ENCODE measurements at places on chromosomes 5 and 9.

DNA sequence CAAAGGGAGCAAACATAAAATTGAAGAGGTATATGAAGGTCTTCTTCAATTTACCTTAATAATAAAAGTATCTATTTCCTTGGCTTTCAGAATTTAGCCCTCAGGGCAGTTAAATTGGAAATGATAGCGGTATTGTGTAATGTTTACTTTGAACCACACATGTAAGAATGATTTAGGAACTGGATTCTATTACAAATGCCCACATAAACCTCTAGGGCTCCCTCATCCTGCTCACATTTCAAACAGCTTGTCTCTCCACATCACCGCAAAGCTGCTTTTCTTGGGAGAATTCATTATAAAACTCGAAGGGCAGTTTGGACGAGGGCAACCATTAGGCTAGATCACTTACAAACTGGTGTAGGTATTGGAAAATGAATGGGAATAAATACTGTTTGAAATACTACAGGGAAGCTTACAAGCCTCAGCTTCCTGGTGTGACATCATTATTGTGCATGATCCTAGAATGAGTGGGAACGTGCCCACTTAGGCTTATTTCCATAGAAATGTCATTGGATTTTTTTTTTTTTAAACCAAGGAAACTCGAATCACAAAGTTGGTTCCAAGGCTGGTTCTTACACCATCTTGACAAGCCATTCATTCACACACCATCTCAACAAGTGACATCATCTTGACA is 47.3 kb downstream of the MTRR start:
- DNase-seq = no peak

DNA sequence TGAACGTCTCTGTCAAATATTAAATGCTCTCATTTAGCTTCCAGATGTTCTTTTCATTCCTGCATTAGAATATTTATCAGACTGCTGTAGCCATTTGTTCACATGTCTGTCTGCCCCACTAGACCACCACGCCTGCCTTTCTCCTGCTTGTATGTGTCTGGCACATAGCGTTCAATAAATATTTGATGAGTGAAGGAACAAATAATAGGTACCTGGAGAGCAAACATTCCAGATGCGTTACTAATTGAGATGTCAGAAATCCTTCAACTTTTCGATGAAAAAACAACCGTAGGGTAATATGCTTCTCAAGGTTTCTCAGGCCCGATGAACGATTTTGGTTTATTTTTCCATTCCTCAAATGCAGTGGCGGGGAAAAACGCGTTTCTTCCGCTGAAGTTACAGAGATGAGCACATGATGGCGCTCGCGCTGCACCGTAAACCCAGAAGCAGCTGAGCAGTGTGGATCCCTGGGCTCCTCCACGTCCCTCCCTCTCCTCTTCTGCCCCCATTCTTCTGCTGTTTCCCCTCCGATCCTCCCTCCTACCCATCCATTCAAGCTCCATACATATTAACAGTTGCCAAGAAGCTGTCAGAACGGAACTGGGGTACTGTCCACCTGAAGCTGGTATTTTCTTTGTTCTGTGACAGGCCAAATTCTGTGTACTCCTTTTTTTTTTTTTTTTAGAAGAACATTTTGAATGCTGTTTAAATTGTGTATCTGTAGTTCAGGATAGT is 245.4 kb downstream of the MPDZ start:
- DNase-seq = no peak

- DNase-seq = no peak
Observed at GRCh38 chr9:33137781-33138264, 29.3 kb downstream of the B4GALT1 start.

DNA sequence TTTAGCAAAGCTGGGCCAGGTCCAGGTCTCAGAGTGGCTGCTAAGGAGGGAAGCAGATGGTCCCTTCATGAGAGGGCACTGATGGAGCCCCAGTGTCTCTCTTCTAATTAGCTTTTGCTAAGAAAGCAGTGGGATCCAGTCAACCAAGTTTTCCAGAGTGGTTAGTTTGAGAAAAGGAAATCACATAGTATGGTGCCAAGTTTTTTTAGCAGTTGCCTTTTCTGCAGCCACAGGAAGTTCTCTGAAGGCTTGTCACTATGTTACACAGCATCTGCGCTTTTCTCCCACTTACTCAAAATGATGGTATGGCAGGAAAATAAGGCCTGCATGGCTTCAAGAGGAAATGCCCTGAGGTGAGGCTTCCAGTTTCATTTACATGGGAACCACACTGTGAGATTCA is 331.5 kb upstream of the ZNF462 start:
- DNase-seq = no peak

- DNase-seq = no peak
Observed at GRCh38 chr9:19720377-19720776, 68.5 kb downstream of the SLC24A2 start.

GRCh38 chr9:89666364-89666763 is 61.6 kb downstream of the GADD45G start:
- no peak for DNase-seq

DNA sequence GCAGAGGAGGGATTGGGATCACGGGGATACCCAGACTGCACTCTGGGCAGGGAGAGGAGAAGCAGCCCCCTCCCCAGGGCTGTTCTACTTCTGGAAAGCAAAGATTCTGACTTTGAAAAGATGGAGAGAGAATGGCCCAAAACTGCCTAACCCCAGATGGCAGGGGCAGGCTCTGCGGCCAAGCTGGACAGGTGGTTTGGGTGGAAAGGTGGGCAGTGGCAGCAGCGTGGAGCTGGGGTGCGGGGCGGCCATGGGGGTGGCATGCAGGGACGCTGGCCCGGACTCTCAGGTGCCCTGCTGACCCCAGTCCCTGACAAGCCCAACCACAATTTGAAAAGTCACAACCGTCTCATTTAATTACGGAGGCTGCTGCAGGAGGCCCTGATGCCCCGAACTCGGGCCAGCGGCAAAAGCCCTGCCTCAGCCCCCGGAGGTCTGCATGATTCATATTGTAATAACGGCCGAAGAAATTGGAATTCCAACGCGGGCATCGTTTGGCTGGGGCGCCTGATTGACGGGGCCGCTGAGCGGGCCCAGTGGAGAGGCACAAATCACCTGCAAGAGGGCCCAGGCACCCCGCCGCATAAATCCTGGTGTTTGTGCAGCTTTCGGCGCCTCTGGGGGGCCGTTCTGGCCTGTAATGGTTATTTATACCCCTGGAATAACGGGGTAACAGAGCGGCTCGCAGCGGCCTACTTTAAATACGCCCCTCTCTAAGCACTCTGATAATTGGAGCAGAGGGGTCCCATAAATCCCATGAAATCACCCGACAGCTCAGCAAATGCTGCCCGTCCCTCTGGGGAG is 41.8 kb upstream of the FCN2 start:
- no peak for DNase-seq

- no peak for DNase-seq
Observed at GRCh38 chr5:9716838-9717281, 86.7 kb upstream of the TAS2R1 start.

- no peak for DNase-seq
Observed at GRCh38 chr5:150130493-150130922, 25.1 kb downstream of the PDGFRB start.

DNA sequence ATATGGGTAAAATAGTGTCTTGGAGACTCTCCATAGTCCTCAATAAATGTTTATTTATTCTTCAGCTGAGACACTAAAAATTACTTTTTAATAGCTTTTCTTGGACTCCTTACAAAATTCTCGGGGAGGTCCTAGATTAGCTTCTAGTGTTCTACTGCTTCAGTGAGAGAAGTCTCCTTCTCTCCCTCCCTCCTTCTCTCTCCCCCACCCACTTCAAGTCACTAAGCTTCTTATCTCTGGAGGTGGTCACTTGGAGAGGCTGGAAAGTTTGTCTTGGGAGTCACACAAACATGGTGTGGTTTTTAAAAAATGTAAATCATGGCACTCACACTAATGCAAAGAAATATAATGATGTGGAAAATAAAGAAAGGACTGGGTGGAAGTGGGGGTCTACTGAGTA is 64.1 kb downstream of the SEMA6A start:
- no peak for DNase-seq

DNA sequence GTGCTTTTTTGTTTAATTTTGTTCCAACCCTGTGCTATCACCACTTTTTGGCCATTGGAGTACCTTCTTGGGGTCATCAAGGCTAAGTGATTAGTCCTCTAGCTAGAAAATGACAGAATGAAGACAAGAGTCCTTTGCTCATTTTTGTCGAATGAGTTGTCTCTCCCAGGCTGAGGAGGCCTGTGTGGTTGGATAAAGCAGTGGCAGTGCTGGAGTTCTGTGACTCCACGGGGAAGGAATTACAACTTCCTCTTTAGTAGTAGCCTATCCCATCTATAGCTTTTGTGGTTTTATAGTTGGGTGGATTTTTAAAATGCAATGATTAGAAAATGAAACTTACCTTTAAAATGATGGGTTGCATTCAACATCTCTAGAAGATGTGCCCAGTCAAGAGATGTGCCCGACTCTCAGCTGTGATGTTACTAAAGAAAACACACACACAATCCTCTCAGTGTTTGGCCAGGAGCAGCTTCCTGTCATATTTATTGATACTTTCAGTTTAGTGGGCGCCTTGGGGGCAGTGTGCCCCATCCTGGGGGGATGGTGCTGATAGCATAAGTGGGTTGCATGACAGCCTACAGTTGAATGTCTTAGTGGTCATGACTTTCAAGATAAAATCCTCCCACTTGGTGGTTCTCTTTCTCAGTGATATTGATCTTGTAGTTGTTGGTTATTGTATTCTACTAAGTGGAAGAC is 11.9 kb downstream of the OTULINL start:
- no peak for DNase-seq

DNA sequence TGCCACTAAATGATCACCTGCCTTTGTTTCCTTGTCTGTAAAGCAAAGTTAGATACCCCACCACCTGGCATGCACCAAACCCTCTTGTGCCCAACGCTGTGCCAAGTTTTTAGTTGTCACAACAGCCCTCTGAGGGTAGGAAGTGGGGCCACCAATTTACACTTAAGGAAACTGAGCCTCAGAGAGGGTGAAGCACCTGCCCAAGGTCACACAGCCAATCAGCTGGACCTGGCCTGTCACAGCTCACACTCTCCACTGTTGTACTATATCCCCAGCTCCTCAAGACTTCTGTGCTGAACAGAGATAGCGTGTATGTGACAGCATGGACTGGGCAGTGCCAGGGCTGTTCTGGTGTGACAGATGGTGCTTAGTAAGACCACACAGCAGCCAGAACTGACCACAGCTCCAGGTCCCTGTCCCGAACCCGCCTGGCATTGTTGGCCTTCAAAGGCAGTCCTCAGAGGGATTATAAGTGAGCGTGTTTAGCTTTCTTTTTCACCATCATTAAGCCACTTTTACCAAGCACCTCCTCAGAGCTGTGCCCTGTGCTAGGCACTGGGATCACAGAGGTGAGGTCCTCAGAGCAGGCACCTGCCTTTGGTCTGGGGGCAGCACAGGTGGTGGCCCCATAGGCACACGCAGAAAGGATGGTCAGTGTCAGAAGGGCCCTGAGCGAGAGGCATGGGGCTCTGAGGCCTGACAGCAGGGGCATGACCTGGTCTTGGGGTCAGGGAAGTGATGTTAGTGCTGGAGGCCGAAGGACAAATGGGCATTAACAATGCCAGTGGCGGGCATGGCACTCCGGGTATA is 71.1 kb downstream of the COL27A1 start:
- no peak for DNase-seq

DNA sequence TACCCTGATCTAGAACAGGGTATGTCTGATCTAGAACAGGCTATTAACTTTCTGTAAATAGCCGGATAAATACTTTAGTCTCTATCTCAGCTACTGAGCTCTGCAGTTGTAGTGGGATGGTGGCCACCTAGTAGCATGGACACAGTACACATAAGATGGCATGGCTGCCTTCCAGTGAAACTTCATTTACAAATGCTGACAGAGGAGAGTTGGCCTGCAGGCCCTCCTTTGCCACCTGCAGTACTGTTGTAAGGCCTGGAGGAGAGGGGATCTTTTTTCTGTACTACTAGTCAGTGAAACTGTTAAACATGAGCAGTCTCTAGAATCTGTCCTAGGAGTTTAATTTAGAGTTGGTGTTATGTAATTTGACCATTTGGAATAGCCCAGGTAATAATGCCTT is 86.0 kb downstream of the TRIO start:
- DNase-seq = no peak

DNA sequence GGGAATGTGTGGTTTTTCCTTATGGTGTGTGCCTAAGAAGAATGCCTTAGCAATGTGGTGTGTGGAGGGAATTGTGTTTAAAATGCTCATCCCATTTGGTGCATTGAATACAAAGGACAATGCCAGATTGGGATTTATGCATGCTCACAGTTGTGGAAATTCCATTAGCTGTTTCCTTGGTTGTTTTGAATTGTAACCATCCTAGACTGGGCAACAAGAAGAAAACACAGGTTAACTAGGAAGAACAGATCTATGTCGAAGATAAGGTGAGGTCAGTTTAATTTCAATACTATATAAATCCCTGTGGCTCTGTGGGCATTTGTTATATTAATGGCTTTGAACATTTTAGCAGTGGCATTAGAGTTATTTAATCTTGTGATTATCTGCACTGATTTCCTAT is 266.8 kb downstream of the MAT2B start:
- DNase-seq = no peak

- no peak for DNase-seq
Observed at GRCh38 chr5:82521431-82522051, 243.4 kb upstream of the RPS23 start.

DNA sequence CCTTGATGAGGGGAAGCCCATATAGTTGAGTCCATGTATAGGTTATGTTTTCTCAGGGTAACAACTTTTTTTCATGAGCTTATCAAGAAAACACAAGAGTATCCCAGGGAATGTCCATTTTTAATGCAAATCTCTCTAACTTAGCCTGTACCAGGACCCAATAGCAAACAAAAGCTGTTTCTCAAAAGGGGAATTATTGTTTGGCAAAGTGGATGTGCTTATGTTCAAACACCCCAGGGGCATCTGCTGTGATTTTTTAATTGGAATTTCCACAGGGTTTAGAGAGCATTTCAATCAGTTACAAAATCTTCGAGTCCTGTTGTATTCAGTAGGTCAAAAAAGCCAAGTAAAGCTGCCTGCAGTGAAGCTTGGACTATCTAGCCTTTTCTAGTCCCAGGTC is 33.4 kb upstream of the CSNK1G3 start:
- no peak for DNase-seq

DNA sequence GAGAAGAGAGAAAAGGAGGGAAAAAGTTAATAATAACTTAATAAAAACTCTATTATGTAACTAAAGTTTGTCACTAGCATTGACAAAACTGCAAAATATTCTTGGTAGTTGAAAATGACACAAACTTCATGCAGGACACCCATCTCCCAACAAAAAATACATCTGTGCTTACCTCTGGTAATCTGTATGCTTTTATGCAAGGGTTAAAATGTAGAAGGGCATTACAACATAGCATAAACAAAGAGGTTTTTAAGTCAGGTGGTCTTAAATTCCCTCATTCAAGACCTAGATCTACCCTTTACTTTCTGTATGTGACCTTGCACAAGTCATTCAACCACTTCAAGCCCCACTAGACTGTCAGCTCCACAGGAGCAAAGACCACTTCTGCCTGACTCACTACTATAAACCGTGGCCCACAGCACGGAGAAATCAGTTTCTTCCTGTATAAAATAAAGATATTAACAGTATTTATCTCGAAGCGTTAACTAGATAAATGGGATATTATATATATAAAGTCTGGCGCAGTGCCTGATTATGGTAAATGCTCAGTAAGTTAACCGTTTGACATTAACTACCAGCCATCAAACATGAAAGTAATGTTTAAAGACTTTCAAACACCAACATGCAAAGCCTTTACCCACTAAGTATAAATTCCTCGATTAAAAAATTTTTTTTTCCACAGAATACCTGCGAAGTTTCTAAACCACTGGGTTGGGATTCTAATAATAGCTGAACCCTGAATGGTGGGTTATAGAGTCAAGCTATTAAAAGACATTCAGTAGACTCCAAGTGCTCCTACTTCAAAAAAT is 2.0 kb downstream of the FBXL17 start:
- DNase-seq = no peak

Data from T-helper 22 cell (primary cell).